Pons (tissue), 1 donor: ENCODE measurements at places on chromosomes 4 and X.
A peak's percentile ranks its signal among the peaks of the same experiment; 100 is the strongest.

DNA sequence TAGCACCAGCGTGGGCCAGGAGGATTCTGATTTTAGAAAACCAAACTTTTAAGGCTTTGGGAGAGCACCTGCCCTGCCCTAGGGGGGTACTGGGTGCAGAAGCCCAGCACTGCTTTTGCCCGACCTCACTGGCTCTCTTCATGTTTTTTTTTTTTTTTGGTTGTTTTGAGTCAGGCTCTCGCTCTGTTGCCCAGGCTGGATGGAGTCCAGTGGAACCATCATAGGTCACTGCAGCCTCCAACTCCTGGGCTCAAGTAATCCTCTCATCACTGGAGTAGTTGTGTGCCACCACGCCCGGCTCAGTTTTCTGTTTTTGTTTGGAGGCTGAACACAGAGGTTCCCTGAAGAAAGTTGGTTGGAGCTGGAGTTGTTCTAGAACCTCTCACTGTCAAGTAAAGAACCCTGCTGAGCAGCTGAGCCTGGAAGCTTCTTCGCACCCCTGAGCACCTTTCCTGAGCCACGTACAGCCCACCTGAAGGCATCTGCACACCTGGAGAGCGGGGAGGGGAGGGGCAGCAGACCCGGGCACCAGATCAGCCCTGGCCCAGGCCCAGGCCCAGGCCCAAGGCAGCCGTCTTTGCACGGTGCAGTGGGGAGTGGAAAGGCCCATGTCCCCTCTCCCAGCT lies 49.5 kb downstream of the SHROOM2 start:
- DNase-seq = peak; percentile 2

- no peak for DNase-seq
Observed at GRCh38 chr4:87120411-87121162, 99.8 kb downstream of the KLHL8 start.

GRCh38 chr4:48375651-48376304 lies 34.4 kb downstream of the SLAIN2 start:
- DNase-seq = no peak

DNA sequence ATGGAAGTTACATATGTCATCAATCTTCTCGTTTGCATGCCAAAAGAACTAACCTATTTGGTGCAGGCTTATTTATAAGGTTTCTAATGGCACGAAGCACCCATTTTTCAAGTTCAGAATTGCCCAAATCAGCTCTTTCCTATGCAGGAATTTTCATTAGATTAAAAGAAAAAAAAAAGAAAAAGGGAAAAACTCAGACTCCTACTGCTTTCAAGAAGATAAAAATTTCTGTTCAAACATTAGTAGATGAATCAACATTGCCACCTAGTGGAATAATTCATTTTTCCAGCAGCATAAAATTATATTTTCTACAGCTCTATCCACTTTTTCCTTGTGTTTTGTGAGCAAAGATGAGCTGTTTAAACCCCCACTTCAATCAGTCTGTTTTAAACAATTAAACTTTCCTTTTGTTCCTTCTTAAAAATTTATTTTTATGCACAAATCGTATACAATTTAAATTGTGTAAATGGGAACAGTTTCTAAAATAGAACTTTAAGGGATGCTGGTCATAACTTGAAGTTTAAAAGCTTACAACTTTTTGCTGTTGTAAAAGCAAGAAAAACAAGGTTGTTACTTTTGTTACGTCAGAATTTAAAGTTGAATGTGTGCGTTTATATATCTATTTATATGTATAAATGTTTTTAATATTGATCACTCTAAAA lies 309.9 kb downstream of the ARAP2 start:
- peak; percentile 76 for DNase-seq

- DNase-seq = no peak
Observed at GRCh38 chrX:29281078-29281742, 694.0 kb downstream of the IL1RAPL1 start.

DNA sequence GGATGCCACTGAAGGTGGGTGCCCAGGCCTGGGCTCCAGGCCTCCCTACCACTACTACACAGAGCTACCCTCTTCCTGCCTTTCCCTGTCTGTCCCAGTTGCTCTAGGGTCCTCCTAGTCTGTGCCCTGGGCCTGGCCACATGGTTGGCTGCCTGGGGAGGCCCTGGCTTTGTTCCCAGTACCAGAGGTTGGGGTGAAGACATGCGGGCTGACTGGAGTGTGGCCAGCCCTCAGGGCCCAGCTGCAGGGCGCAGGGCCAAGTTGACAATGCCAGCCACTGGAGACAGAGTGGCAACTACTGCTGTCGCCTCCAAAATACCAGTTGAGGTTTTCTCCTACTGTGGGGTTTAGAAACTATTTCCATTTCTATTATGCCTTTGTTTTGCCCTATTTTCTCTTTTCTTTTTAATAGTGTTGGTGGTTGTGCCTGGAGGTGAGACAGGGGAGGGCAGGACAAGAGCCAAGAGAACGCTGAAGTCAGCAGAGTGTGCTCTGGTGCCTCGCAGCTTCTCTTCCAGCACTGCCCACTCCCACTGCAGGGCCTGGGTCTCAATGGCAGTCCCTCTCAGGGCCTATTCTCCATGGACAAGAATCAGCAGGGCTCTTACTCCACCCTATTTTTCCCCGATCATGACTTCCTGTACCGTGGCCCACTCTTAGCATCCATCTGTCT lies 32.2 kb upstream of the XPNPEP2 start:
- DNase-seq = peak; percentile 84

- no peak for DNase-seq
Observed at GRCh38 chr4:6492861-6493657, 20.6 kb upstream of the PPP2R2C start.

DNA sequence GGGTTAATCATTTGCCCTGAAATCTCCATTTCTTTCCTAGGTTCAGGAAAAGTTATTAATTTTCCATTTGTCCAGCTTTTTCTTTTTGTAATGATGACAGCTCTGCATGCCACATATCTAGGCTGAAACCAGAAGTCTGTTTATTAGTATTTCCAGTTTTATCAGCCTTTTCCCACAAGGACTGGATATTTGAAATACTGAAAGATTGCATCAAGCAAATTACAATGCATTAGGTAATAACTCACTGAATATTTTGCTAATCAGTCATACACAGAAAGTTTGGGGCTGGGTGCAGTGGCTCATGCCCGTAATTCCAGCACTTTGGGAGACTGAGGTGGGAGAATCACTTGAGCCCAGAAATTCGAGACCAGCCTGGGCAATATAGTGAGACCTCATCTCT lies 21.5 kb downstream of the SLC9A7 start:
- no peak for DNase-seq

DNA sequence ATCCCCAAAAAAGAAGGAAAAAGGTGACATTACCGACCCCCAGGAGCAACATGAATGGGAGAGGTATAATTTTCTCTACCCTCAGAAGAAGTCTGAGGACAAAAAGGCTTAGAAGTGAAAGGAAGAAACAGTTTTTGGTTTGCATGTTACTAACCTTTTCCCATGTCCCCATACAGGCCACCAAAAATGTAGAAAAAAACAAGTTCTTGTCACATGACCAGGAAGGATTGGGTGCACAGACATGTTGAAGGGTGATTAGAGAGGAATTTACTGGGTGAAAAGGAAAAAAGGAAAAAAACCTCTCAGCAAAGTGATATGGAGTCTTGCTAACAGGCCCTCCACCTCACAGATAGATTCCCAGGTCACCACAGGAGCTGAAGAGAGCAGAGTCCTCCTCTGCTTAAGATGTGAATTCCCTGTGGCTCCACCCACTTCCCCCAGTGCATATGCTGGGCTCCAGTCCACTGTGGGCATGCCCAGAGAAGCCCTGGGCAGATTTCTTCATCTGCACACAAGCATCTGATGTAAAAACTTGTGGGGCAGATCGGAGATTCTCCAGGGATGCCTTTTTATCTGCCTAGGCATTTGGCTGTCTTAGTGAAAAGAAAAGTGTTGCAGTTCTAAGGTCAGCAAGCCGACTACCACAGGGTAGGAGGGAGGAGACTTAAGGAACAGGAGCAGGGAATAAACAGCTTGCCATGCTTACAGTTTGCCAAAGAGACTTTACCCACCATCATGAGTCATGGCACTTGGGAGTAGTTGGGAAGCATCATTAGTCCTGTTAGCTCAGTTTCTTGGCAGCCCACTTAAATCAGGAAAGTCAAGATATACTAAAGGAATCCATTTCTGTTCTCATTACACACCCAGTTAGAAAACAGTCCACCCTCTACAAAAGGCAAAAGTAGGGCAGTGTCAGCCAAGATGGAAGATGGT lies 25.0 kb upstream of the PASD1 start:
- DNase-seq = no peak

DNA sequence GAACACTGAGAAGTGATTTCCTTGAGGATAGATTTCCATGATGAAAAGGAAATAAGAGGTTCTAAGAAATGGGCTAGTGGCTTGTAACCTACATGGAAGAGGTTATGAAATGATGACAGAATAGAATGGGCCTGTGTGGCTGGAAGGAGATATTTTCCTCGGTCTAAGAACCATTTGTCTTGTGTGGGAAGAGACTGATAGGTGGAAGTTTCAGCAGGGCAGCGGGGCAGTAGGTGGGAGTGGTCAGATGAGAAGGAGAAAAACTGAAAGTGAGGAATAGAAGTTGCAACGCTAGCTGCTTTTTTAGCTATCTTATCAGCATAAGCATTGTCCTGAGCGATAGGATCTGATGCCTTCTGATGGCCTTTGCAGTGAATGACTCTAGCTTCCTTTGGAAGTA lies 211.4 kb upstream of the GALNT7 start:
- no peak for DNase-seq

GRCh38 chr4:78069859-78070258 lies 12.7 kb downstream of the FRAS1 start:
- no peak for DNase-seq

GRCh38 chr4:105991726-105992125 lies 96.5 kb downstream of the NPNT start:
- DNase-seq = no peak
